Caco-2 (cell line): ENCODE measurements at places on chromosomes 7 and 10. TPM values are rescaled to one million over a fixed set of nuclear protein-coding genes. Genes with fewer than 3 reads are reported as not detected.

STN1 gene
- 15.9 and 16.1 TPM in 2 replicates for total RNA-seq

CCL24 gene
- not detected in 2 replicates for total RNA-seq

SPAM1 gene
- not detected in 2 replicates for total RNA-seq

RBP4 gene
- 255 and 258 TPM in 2 replicates for total RNA-seq

DNA sequence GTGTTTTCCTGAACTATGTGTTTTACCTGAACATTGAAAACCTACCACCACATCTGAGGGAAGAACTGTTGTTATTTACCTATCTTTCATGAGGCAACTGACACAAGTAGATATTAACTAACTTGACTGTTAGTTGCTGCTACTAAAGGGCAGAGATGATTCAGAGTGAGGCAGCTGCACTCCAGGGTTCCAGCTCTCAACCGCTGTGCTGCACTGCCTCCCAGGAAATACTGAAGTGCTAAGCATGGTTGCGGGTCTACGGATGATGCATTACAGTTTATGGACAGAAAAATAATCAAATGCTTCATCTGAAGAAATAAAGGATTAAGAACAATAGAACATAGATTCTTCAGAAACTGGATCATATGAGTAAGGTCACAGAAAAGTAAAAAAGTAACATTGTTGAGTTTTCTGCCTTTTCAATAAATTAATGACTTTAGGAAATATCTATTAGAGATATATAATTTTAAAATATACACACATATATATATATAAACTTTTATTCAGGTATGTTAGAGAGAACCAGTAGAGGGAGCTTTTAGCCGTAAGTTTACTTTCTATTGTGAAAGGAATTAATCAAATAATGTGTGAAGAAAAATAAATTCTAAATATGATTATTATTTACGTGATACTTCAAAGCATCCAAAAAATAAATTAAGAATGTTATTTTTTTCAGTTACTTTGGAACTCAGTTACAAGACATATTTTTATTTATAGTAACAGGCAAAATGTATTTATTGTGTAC is 620.0 kb downstream of the CNTNAP2 start:
- no peak for DNase-seq
- H3K27ac ChIP-seq = no peak overlapping the region
- H3K27me3 ChIP-seq = no peaks in the 10 kb centered on the region
- no peak overlapping the region for H3K4me3 ChIP-seq
- no peaks in the 10 kb centered on the region for H3K36me3 ChIP-seq

GRCh38 chr7:138919911-138920310 is 61.3 kb downstream of the KIAA1549 start:
- H3K4me3 ChIP-seq = no peak overlapping the region
- no peaks in the 10 kb centered on the region for H3K27me3 ChIP-seq
- no peaks in the 10 kb centered on the region for H3K36me3 ChIP-seq
- H3K4me1 ChIP-seq = no peaks in the 10 kb centered on the region
- no peak overlapping the region for H3K27ac ChIP-seq
- DNase-seq = no peak

- peaks cover 46% of the 10 kb centered on the region for H3K4me1 ChIP-seq
- H3K27ac ChIP-seq = no peak overlapping the region
- no peaks in the 10 kb centered on the region for H3K36me3 ChIP-seq
- no peaks in the 10 kb centered on the region for H3K27me3 ChIP-seq
- no peak for DNase-seq
Measured at GRCh38 chr7:156751319-156751718, 110.7 kb downstream of the RNF32 start.

DNA sequence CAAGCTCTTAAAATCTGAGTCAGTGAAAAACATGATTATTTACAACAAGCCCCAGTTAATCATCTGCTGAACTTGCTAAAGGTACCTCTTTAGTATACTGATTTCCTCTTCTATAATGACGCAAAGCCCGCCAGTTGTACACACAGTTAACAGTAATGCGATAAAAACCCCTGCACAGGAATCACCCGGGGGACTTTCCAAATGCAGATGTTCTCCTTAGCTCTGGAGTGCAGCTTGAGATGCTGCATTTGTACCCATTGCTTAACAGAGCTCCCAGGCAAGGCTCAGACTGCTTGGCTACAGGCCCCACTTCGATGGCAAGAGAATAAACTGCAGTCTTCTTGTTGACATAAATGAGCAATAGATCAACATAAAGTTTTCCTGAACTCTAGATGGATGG is 279.6 kb upstream of the HGF start:
- no peaks in the 10 kb centered on the region for H3K27me3 ChIP-seq
- H3K36me3 ChIP-seq = no peaks in the 10 kb centered on the region
- H3K4me3 ChIP-seq = no peak overlapping the region
- H3K4me1 ChIP-seq = peaks cover 14% of the 10 kb centered on the region
- DNase-seq = no peak
- H3K27ac ChIP-seq = no peak overlapping the region

DNA sequence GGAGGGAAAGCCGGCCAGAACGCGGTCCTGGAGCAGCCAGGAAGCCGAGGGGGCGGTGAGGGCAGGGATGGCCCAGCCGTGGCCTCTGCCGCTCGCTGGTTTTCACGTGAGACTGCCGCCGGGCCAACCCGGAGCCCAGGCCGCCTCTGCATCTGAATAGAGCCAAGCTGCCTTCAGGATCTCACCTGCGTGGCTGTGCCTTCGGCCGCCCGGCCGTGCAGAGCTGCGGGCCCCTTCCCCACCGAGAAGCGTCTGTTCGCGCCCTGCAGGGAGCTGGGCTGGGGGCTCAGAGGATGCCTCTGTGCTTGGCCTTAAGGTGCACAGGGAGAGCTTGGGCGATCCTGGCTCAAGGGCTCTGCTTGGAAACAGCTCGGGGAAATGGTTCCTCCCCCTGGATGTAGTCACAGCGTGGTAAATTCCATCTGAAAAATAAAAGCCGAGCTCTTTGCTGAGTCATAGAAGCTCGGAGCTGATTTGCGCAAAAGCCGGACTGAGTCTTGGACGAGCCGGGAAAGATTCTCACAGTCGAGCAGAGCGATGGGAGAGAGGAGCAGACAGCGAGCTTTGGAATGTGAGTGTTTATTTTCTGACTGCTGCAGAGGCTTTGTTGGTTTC is at the start of gene JAKMIP3:
JAKMIP3 (plus strand) TSS at position 456 of the 615 bp plus-strand sequence. CDS start 38,863 bp downstream, outside the sequence.
- peak within 1 kb of the TSS; percentile 21 for H3K4me3 ChIP-seq
- H3K27me3 ChIP-seq = no peaks in the 10 kb centered on the region
- H3K4me1 ChIP-seq = no peaks in the 10 kb centered on the region; the same call in 1 of the 2 replicates
- DNase-seq = peak; percentile 65
- no peaks in the 10 kb centered on the region; the same call in 1 of the 2 replicates for H3K36me3 ChIP-seq

- H3K4me3 ChIP-seq = no peak overlapping the region
- H3K4me1 ChIP-seq = no peaks in the 10 kb centered on the region
- no peak overlapping the region for H3K27ac ChIP-seq
- H3K36me3 ChIP-seq = no peaks in the 10 kb centered on the region
Measured at GRCh38 chr7:124113045-124113444, 80.2 kb upstream of the TMEM229A start.

DNA sequence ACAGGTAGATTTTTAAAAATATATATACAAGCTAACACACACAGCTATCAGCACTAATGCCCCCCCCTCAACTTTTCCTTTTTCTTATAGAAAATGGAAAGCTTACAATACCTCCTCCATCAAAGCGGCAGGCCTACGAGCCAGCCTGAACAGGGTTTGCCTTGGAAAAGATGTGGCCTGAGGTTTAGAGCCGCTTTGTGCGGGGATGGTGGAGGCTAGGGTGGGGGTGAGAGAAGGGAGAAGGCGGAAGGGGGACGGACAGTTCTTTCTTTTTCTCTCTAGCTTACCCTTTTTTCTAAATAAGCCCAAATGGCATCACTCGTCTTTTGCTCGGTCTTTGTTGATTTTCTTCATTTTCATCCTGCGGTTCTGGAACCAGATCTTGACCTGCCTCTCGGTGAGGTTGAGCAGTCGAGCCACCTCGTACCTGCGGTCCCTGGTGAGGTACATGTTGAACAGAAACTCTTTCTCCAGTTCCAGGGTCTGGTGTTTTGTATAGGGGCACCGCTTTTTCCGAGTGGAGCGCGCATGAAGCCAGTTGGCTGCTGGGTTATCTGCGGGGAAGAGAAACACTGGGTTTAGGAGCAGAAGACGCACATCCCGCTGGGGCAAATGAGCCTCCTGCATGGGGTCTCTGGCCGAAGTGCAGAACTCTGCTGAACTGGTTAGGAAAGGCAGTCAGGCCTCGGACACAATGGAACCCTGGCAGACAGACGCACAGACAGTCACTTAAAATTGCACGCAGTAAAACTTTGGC is 1.9 kb downstream of the HOXA9 start:
- no peaks in the 10 kb centered on the region for H3K36me3 ChIP-seq
- no peak overlapping the region for H3K4me3 ChIP-seq
- DNase-seq = no peak
- H3K4me1 ChIP-seq = peaks cover 7% of the 10 kb centered on the region

GRCh38 chr7:150688630-150689029 is 3.1 kb downstream of the GIMAP2 start:
- H3K4me1 ChIP-seq = no peaks in the 10 kb centered on the region
- no peak for DNase-seq
- H3K4me3 ChIP-seq = no peak overlapping the region
